ENCODE measurements at places on chromosomes 12 and 14.

- no peak for DNase-seq
These were observed 132.8 kb downstream of the RAD51B start for GRCh38 chr14:67952381-67952780.

DNA sequence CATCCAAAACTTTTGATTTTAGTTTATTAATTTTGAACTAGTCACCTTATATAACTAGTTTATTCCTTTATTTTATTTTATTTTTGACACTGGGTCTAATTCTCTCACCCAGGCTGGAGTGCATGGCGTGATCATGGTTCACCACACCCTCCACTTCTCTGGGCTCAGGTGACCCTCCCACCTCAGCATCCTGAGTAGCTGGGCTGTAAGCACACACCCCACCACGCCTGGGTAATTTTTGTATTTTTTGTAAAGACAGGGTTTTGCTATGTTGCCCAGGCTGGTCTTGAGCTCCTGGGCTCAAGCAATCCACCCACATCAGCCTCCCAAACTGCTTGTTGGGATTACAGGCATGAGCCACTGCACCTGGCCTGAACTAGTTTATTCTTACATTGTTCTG lies 17.3 kb downstream of the PCNX1 start:
- DNase-seq, result no peak

DNA sequence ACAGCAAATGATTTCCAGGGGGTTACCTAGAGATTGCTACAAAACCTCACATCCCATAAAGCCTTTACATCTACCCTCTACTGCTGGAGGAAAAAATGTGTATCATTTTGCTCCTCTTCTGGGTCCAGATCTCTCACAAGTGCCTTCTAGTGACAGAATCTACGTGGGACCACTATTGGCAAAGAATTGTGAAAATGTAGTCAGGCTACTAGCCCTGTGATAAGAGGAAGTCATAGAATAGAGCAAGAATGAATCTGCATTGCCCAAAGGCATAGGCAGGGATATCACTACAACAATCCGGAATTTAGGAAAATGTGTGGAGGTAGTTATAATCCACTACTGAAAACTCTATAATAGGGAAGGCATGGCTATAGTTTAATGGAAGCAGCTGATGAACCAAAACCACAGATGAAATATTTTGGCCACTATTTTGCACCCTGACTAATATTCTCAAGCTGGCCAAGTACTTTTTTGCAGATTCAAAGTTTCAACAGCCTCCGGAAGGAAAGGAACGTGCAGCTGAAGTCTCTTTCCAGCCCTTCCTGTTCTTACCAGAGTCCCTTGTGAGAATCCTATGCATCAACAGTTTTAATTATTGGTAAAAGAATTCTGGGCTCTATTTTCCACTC lies 176.8 kb downstream of the PHLDA1 start:
- DNase-seq, result no peak

DNA sequence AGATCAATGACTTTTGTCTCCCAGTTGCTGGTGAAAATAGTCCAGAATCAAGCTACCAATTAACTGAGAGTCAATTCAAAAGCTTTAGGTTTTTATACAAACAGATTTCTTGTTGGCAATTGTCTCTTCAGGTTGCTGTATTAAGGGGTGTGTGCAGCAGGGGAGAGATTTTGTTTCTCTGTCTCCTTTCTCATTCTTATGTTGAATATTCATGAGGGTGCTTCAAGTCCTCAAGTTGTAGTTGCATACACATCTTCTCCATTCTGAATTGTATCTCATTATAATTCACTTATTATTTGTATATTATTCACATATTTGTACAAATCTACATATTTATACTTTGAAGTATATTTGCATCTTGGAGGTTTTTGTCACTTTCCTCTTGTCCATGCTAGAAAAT lies 126.7 kb upstream of the PTPRQ start:
- no peak for DNase-seq

GRCh38 chr14:93749076-93749420 lies 39.2 kb downstream of the PRIMA1 start:
- no peak for DNase-seq

DNA sequence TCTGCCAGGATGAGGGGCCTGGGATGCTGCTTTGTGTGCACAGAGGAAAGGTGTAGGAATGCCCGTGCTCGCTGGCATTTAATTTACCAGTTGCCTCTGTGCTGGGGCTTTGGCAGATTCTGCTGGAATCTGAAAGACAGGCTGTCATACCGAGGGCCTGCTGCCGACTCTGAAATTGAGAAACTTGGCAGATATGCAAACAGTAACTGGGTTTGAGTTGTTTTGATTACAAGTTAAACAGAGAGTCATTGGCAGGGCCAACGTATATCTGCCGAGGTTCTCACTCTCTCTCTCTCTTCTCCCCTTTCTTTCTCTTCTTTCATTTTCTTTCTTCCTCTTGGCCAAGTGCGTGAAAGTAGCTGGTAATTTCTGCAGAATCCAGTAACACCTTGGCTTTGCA lies 618.7 kb downstream of the VRK1 start:
- DNase-seq, result no peak

DNA sequence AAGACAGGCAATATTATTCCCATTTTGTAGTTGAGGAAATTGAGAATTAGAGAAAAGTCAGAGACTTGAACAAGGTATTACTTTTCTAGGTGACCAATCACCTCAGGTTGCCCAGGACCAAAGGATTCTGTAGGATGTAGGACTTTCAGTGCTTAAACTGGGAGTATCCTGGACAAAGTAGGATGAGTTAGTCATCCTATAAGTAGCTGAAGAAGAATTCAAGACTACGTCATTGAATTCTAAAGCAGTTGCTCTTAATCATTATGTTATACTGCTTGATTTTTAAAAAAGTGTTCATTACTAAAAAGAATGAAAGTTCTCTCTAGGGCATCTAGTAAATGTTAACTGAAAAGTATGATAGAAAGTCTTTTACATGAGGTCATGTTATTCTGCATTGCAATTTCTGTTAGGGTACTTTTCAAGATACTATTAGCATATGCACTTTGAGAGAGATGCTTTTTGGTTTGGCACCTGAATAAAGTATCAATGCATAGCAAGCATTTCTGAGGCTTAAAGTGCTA lies 101.7 kb downstream of the RTN1 start:
- DNase-seq, result no peak

GRCh38 chr12:87988534-87988933 lies 40.7 kb downstream of the C12orf50 start:
- DNase-seq, result no peak

DNA sequence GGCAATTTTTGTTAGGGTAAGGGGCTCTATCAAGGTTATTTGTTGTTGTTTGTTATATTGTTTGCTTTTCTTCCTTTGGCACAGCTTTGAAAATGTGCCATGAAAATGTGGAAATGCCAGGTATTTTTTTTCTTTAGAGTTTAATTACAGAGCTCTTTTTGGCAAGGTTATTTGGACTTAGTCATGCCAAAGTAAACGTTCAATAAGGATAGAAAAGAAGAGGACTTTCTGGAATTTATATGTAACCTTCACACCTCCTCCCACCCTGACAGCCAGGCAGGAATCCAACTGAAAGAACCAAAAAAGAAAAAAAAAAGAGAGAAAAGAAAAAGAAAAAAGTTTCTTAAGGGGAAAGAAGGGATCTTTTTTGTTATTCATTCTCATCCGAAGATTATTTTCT lies 217.8 kb downstream of the KITLG start:
- DNase-seq, result no peak

- no peak for DNase-seq
These were observed 154.6 kb upstream of the GRIN2B start for GRCh38 chr12:14135996-14136395.

GRCh38 chr12:64707926-64708325 lies 51.3 kb downstream of the GNS start:
- DNase-seq, result no peak

- DNase-seq, result no peak
These were observed 318.9 kb downstream of the SNAPC1 start for GRCh38 chr14:62081012-62081612.

DNA sequence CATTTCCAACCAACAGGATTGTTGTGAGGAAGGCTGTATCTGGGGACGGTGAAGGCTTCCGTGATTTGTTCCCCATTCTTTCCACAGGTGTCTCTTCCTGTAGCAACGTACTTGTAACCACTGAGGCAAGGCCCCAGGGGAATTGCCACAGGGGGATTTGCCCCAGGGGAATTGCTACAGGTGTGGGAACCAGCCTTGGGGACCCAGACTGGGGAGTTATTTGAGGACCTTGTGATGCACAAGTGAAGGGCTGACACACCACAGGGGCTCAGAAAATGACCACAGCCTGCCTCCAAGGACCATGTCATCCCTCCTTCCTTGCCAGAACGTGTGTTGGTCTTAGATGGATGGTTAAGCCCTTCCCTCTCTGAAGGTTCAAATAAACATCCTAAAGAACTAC lies 131.4 kb upstream of the RGS6 start:
- no peak for DNase-seq

DNA sequence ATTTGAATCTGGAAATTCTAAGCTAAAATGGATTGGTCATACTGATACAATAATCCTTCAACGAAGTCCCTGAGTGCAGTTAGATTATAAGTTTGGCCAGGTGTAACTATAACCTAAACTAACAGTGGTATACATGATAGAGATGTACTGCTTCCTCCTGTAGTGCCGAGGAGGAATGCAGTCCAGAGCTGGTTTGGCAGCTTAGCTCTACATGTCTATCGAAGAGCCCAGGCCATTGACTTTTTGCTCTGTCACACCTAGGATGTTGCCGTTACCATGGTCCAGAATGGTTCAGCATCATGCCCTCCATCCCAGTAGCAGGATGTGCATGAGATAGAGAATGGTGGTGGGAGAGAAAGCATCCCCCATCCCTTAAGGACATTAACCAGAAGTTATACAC lies 318.1 kb downstream of the ZFP36L1 start:
- DNase-seq, result no peak

- DNase-seq, result no peak
These were observed 98.6 kb downstream of the TAOK3 start for GRCh38 chr12:118274066-118274465.

GRCh38 chr12:40559865-40560264 lies 132.4 kb upstream of the CNTN1 start:
- DNase-seq, result no peak

DNA sequence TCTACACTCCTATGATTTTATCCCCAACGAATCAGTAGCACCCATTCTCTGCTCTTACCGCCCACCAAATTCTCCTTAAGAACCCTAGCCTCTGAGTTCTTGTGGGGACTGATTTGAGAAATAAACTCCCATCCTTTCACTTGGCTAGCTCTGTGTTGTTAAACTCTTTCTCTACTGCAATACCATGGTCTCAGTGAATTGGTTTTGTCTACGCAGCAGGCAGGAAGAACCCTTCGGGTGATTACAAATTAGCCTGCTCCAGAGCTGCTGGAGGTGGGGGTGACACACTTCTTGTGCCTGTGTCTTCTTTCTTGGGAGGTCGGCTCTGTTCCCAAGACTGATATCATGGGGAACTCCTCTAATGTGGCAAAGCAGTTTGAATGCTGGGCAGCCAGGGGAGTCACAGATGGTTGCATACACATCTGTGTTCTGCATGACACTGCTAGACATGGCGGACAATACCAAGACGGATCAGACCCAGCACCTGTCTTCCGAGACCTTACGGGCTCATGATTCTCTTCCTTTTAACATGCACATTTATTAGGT lies 1.6 kb upstream of the C1S start:
- no peak for DNase-seq

DNA sequence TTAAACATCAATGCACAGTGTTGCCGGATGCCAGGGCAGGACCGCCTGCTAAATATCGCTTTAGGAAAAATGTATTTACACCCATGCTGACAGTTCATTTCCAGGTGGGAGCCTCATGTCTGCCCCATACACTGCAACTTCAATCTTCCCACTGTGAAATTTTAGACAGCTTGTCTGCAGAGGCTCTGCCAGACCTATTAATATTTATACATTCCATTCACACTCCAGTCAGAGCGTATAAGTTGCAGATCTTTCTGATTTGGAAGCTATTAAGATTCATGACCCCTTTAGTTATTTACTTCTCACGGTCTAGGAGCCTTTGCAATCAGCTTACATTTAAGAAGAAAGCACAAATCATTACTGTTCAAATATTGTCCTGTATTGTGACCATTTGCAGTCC lies 357.4 kb downstream of the ATP23 start:
- DNase-seq, result no peak

DNA sequence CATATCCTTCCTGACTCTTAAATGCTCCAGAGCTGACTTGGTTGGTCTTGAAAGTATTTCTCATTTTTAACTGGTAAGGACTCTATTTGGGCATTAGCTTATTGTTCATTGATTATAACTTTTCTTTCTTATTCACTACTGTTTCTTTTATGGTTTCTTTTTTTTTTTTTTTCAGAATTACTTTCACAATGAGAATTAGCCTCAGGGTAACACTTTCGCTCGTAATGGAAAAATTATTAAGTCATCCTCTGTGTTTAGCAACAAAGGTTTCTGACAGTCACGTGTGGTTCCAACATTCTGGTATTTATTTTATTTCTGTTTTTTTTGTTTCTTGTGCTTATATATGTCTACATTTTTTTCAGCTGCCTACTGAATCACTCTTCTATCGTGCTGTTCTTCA lies 80.0 kb downstream of the METTL25 start:
- no peak for DNase-seq

DNA sequence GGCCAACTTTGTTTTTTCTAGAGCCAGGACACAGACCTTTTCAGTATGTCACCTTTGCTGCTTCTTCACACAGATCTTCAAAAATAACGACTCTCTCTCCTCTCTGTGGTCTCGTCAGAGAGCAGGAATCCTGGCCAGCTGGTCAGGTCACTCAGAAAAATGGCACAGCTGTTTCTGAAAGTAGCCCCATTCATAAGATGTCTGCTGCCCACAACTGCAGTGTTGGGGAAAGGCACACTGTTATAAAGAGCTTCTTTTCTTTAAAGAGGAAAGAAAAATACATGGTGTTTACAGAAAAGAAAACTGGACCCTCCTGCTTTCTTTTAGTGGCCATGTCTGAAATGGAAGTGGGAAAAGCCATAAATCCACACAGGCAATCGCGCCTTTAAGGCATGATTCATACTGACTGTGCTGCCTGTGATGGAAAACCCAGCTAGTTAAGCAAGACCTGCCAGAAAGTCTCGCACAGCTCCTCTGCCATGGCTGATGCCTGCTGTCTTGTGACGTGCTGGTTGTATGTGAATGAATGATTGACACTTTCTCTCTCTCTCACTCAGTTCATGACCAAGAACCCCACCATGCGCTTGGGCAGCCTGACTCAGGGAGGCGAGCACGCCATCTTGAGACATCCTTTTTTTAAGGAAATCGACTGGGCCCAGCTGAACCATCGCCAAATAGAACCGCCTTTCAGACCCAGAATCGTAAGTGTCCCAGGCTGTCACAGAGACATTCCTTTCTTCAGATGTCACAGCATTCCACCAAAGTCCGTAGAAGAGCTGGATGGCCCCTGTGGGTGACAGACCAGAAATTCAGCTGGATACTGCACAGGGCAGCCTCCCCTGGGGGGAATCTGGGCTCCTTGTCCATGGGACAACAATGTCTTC lies 147.9 kb upstream of the HIF1A start:
- no peak for DNase-seq

DNA sequence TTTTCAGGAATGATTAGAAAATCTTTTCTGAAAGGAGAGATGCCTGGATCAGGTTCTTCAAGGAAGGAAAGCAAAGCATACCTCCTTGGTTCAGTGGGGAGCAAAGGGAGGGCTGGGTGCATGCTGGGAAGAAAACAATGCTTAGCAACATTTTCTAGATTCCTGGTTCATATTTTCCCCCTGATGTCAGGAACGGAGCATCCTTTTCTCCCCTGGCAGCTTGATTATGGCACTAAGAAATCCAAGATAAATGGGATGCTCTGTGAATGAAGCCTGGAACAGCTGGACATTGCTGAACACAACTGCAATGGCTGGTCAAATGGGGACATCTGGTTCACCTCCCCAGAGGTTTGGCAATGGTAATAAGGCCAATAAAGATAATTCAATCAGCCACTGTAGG lies 50.9 kb downstream of the KCNA5 start:
- DNase-seq, result no peak

- DNase-seq, result no peak
These were observed 81.9 kb upstream of the ATF7IP start for GRCh38 chr12:14283489-14284144.

All from activated effector memory CD4-positive, alpha-beta T cell treated with anti-CD3 and anti-CD28 coated beads, Interleukin-2, amount 50 U/mL, for 16 hours (primary cell).